ENCODE measurements at places on chromosomes 7 and 10.
A peak's percentile ranks its signal among the peaks of the same experiment; 100 is the strongest.

- DNase-seq, result no peak
Observed at GRCh38 chr10:46329690-46330016, 42.9 kb downstream of the ANTXRL start.

GRCh38 chr10:76759681-76760080, 877.9 kb downstream of the KCNMA1 start:
- DNase-seq, result no peak

GRCh38 chr7:121530227-121531174, 134.4 kb upstream of the FAM3C start:
- peak; percentile 96 for DNase-seq

DNA sequence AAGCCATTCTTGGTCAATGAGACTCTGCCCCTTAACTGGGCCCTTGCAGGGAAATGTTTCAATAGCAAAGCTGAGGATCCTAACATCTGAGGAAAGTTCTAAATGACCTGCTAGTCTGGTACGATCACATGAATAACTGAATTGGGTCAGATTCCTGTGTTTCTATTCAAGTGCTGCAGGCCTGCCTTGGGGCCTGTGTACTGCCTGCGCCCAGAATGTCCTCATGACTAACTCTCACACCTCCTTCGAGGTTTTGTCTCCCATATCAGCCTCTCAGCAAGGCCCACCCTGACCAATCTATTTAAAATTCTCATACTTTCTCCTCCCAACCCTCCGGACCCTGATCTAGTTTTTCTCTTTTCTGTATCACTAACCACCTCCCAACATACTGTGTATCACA, 4.4 kb downstream of the JAZF1 start:
- DNase-seq, result peak; percentile 48

DNA sequence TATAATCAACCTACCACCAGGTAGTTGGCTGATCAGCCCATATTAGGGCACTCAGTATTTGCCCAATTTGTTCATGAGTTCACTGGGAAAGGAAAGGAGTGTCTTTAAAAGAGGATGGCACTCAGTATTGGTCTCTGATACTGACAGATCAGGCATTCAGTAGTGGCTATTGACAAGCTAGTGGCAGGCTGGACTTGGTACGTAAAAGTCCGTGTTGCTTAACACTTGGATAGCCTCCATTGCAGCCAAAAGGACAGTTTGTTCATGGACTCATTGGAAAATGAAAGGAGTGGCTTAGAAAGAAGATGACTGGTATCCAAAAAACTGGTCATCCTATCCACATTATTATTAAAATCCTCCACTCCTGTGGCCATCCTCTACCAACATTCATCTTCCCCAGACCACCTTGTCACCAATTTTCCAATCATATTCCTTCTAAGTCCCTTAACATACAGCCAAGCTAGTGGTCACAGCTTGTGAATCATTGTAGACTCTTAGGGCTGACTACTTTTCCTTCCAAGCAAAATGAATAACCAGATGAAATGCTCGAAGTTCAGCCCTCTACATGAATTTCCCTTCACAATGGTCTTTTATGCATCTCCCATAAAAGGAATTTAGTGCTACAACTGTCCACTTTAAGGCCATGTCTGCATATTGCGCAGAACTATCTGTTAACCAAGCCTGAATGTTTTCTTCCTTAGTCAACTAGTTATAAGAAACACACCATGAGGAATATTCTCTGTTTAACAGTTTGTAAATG, 78.6 kb upstream of the MAGI2 start:
- no peak for DNase-seq

DNA sequence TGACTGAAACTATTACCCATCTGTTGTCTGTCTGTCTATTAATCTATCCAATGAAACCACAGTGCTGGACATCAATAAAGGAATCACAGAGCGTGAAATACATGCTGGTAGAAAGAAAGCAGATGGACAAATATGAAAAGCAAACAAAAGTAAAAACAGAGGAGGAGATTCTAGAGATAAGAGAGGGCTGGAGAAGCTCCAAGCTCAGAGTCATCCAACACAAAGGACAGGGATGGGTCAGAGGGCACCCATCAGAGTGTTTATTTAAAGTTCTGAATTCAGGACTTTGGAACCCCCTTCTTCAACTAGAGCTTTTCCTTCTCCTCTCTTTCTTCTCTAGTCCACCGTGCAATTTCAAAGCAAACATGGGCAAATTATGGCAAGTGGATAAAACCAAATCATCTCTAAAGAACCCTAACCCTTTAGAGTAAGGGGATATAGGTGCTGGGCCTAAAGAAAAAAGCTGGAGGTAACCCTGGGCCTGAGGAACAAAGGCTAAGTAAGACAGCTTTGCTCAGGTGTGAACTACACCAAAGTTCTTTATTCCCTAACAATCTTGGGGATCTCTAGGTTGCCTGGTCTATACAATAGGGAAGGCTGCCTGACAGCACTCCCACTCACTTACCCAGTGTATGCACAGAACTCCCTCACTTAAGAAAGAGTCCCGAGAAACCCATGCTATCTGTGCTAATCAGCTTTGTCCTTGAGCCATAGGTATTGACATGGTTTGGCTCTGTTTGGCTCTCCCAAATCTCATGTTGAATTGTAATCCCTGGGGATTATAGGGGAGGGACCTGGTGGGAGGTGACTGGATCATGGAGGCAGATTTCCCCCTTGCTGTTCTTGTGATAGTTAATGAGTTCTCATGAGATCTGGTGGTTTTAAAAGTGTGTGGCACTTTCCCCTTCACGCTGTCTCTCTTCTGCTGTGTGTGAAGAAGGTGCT, 97.0 kb downstream of the BAMBI start:
- DNase-seq, result peak; percentile 35

GRCh38 chr10:71463111-71463510, 66.4 kb downstream of the CDH23 start:
- no peak for DNase-seq

- DNase-seq, result no peak
Observed at GRCh38 chr10:66843396-66843795, 82.4 kb upstream of the LRRTM3 start.

GRCh38 chr7:129166745-129167144, 21.7 kb upstream of the SMO start:
- no peak for DNase-seq

- DNase-seq, result peak; percentile 63
Observed at GRCh38 chr7:134420424-134421125, 38.3 kb downstream of the AKR1B1 start.

DNA sequence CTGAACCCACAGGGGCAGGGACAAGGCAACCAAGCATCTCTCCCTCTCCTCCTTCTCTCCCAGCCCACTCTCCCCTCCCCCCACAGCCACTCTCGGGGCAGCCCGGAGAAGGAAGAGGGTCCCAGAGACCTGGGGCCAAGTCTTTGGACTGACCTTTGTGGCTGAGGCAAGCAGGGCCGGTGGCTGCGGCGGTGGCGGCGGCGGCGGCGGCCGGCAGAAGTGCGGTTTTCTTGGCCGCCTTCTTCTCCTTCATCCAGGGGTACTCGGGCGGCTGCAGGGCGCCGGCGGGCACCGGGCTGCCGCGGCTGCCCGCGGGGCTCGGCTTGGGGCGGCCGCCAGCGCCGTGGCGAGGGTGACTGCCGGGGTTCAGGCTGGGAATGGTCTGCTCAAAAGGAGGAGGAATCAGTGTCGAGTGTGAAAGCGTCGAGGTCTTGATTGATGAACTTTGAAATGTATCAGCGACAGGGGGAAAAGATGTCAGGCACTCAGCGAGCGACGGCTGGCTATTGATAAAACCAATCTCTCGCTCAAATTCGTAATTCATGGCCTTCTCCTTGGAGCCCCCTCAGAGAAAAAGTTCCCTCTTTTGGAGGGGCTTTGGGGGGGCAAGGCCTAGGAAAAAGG, 414 bp downstream of the HOXA2 start:
- DNase-seq, result no peak

GRCh38 chr10:94005050-94005449, 11.3 kb downstream of the PLCE1 start:
- no peak for DNase-seq

DNA sequence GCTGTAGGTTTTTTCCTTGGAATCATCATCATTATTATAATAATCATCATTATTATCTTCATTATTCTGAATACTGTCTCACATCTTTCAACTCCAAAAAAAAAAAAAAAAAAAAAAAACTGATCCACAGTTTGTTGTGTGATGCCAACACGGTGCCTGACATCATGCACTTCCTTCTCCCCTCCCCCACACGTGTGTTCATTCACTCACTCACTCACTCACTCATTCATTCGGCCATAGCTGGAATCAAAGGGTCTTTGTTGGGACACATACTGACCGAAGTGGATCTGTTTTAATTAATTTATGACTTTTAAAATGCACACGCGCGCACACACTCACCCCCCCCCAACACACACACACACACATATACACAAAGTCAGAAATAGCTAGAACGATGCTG, 177.8 kb downstream of the PIP4K2A start:
- DNase-seq, result no peak

DNA sequence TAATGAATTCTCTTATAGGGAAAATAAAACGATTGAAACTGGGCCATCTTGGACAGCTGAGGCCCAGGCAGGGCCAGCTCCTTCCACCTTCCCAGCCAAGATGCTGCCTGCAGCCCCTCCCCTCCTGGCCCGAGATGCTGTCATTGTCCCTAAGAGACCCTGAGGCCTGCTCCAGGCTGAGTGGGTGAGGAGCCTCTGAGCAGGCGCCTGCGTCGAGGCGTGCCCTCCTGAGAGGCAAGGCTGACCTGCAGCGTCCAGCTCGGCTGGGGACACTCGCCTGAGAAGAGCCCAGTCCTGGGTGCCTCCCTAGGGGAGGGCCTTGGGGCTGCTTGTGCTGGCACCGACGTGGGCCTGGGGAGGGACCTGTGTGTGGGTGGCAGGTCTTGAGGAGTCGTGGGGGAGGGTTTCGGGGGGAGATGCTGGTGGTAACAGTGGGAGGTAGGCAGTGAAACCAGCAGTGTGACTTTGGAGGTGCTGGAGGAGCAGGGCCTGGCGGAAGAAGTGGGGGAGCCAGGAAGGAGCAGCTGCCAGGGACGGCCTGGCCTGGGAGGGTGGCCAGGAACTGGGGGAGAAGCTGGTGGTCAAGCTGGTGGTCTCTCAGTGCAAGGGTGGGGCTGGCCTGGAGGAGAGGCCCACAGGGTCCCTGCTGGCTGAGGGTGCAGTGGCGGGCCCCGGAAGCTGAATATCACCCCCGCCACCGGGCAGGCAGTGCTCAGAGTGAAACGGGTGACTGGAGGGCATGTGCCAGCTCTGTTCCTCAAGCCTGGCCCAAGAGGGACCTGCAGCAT, 7.9 kb downstream of the GPR146 start:
- no peak for DNase-seq

GRCh38 chr7:37408291-37409228, 40.1 kb downstream of the ELMO1 start:
- DNase-seq, result no peak

- no peak for DNase-seq
Observed at GRCh38 chr10:20747782-20748181, 149.3 kb downstream of the NEBL start.

- no peak for DNase-seq
Observed at GRCh38 chr10:43417950-43418768, 9.2 kb upstream of the HNRNPF start.

GRCh38 chr10:23432639-23433038, 6.2 kb upstream of the OTUD1 start:
- DNase-seq, result no peak

GRCh38 chr10:92208736-92209135, 82.1 kb downstream of the CPEB3 start:
- peak; percentile 59 for DNase-seq

GRCh38 chr7:129882531-129882930, 70.2 kb downstream of the UBE2H start:
- DNase-seq, result peak; percentile 55

- peak; percentile 15 for DNase-seq
Observed at GRCh38 chr7:143002106-143002505, 24.8 kb downstream of the OR9A2 start.

GRCh38 chr10:123380491-123381085, 226.4 kb downstream of the BUB3 start:
- DNase-seq, result peak; percentile 4

DNA sequence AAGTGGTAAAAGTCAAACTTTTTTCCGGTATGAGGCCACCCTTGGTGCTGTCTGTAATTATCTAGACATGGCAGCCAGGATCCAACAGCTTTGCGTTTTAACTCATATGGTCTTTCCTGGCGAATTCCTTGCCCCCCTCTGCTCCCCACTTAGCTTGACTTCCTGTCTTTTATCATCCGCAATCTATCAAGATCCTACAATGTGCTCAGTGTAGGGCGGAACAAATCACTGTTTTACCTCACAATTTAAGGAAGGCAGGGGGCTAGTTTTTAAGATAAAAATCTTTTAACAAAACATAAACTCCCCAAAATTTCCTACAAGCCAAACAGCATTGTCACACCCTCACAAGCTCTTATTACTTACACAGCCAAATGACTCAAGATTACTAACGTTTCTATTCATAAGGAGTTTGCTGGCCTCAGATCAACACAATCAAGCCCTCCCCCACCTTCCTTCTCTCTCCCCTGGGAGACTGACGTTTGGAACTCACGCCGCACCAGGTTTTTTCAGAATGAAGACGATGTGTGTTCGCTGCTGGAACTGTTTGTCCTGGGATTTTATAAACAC, 1.3 kb upstream of the CDK14 start:
- peak; percentile 79 for DNase-seq

DNA sequence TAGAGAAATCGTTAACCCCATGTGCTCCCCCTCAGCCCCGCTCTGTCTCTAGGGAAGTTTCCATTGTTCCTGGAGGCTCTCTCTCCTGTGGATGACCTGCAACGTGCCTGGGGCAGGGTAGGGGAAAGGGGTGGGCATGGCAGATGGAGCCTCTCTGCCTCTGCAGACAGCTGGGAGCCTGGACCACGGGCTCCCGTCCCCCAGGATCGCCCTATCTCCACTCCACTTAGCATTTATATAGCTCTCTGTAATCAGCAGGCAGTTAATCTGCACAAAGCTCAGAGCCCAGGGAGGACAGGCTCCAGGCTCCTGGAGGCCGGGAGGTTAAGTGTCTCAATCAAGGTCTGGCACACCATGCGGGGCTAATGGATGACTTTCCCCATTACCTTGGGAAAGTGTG, 369.7 kb downstream of the PLXNA4 start:
- no peak for DNase-seq

DNA sequence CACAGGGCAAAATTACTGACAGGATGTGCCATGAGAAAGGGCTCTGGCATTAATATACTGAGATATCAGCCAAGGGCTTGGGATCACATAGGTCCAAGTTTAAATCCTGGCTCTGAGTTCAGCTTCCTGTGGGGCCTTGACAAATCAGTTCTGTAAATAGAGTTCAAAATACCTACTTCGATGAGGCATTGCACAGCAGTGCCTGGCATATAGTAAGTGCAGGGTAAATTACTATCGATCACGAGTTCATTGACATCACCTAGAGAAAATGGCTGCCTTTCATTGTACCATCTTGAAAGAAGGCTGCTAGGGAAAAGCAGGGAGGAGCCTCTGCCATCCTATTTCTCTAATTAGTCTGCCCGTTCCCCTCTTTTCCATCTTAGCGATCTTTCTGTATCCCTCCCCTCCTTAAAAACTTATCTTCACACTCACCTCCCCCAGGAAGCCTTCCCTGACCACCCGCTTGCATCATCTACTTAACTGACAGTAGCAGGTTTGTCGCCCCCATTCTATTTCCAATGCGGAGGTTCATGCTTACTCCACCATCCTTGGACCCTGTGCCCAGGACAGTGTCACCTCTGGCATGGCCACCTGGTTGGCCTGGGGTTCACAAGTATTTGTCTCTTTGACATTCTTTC, 124.5 kb downstream of the C10orf105 start:
- no peak for DNase-seq

GRCh38 chr7:28645866-28646265, 233.5 kb downstream of the CREB5 start:
- DNase-seq, result no peak
